ENCODE measurements at places on chromosomes 11 and 22.

- DNase-seq = no peak
These were observed 9.3 kb downstream of the ARHGEF17 start for GRCh38 chr11:73317373-73317772.

DNA sequence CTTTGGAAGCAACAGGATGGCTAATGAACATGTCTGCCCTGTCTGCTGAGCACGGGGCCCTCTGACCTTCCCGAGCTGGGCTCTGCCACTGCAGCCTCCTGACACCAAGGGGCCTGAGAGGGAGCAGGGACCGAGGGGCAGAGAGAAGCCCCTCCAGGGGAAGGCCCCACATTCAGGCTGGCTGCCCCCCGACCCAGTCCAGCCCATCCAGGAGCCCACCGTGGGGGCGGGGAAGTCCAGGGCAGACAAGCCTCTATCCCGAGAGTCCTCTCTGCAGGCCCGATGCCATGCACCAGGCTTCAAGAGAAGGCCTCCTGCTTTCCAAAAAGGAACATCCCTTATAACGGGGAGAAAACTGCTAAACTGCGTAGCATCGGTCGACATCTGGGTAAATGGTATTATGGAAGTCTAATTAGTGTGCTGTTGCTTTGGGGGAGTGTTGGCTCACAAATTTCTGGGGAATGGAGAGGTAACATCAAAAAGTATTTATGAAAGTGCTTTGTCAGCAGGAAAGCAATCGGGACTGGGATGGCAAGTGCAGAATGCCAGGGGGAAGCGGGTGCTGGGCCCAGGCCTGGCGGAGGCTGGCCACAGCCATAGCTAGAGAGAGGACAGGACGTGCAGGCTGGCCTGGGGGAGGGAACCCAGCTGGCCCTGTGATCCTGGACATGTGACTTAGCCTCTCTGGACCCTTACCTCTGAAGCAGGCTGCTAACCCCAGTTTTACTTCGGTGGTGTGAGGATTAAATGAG, 5.3 kb upstream of the SHISAL1 start:
- no peak for DNase-seq

GRCh38 chr11:119627286-119627685, 101.7 kb downstream of the NECTIN1 start:
- no peak for DNase-seq

DNA sequence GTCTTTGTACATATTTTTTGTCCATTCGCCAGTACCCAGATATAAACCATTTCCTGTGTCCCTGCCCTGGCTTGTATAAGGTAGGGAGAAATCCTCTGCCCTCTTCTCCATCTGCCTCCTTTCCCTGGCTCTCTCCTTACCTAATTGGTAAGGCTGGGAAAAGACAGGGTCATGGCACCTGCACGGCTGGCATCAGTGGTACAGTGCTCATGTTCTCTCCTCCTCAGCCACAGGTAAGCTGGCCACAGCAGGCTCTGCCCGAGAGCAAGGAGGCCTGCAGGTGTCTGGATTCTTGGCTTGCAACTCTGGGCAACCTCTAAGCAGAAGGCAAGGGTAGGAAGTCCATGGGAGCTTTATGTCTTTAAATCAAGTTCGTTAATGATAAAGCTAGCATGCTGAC, 419.9 kb downstream of the BUD13 start:
- no peak for DNase-seq

GRCh38 chr11:70477609-70478008, 79.3 kb downstream of the CTTN start:
- DNase-seq = no peak
